IMR-90 (cell line): ENCODE measurements at places on chromosomes 5 and 9. TPM values are rescaled to one million over a fixed set of nuclear protein-coding genes. Genes with fewer than 3 reads are reported as not detected.
A peak's percentile ranks its signal among the peaks of the same experiment; 100 is the strongest.

Gene DHFR
- total RNA-seq: 29.4 and 44.4 TPM in 2 replicates

DNA sequence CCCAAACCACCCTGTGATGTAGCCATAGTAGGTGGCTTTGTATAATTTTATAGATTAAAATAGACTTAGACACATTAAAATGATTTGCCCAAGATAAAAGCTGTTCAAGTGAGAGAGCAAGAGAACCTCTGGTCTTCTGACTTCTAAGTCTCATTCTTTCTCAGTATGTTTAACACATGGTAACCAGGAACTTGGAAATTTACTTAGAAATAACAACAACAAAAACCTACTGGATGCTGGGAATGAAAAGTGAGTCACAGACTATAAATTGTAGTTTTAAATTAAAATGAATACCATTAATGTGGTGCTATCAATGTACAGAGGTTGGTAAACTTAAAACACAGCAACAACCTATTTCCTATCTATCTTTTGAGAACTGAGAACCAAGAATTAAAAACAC, 30.4 kb downstream of the HMGCR start:
- H3K27ac ChIP-seq: no peak overlapping the region
- peak; percentile 67 for DNase-seq
- H3K4me1 ChIP-seq: peaks cover 5% of the 10 kb centered on the region

Gene CD274
- total RNA-seq: 19.4 and 29.4 TPM in 2 replicates

DNA sequence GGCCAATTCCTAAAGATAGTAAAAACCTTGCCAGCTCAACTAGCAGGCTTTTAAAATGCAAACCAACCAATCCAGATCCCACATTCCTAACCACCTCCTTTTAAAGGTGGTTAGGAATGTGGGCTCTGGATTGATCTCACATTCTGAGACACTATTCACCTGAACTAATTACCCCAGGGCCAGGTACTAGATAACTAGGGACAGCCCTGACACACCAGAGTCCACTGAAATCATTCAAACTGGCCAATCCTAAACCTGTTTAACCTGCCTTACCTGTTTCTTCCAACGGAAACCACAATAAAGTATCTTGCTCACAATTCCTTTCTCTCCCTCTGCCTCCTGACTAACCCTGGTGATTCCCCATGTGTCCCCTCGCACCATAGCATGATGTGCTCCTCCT, 168.3 kb upstream of the DMAC1 start:
- no peak overlapping the region for H3K4me3 ChIP-seq
- H3K36me3 ChIP-seq: no peaks in the 10 kb centered on the region

Gene BTNL8
- not detected in 2 replicates for total RNA-seq

DNA sequence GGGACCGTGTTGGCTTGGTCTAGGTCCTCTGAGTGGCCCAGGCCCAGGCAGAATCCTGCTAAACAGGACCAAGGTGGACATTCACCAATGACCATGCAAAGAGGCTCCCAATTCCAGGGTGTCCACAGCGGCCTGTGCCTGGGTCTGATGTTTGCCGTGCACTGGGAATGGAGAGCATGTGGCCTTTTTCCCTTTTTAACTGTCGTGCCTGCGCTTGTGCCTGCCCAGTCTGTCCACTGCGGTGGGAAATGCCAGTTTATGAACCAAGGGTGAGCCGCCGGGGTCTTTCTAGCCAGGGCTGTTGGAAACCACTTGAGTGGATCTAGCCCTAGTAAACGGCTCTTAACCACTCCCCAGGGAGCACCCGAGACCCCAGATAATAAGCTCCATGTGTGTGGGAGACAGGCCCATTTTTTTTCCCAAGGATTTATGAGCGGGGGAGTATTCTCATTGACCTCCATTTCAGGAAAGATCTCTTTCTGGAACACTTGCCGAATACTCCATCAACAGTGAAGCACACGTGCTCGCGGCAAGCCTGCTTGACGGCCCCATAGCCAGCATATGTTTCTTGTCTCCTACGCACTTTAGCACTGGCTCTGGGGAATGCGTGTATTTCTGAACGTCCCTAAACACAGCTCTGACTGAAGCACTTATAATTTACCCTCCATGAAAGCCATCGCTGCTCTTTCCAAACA, 93.2 kb upstream of the PHYKPL start:
- no peak for DNase-seq

- peaks cover 4% of the 10 kb centered on the region for H3K4me1 ChIP-seq
- H3K27ac ChIP-seq: no peak overlapping the region
- H3K36me3 ChIP-seq: no peaks in the 10 kb centered on the region
- H3K4me3 ChIP-seq: no peak overlapping the region
- peaks cover 4% of the 10 kb centered on the region for H3K27me3 ChIP-seq
These were observed 34.9 kb downstream of the SH3GL2 start for GRCh38 chr9:17613758-17614157.

DNA sequence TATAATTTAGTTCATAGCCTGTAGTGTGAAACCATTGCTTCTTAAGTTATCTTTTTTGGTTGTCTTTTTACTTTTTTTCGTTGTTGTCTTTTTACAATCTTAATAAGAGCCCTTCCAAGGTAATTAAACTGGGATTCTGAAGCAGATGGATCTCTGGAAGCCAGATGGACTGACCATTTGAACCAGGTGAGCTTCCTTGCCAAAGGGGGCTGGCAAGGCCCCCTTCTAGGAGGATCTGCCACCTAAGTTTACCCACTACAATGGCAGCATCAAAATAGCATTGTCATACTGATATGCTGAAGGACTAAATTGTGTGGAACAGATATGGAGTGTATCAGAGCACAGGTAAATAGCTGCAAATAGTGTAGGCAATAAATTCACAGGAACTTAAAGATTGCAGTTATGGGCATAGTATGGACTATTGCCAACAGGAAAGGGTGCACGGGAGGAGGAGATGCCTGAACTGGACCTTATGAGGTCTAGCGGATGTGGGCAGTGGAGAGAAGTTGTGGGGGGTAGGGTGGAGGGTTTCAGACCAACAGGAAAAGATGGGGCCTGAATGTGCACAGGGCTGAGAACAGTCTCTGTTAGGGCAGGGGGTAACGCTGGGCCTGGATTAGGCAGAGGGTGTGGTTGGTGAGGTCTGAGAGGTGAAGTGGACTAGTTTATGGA, 61.5 kb upstream of the CTXN3 start:
- H3K4me3 ChIP-seq: no peak overlapping the region
- H3K36me3 ChIP-seq: no peaks in the 10 kb centered on the region
- DNase-seq: no peak
- H3K27me3 ChIP-seq: peaks cover 2% of the 10 kb centered on the region; the same call in 1 of the 2 replicates
- H3K4me1 ChIP-seq: no peaks in the 10 kb centered on the region

DNA sequence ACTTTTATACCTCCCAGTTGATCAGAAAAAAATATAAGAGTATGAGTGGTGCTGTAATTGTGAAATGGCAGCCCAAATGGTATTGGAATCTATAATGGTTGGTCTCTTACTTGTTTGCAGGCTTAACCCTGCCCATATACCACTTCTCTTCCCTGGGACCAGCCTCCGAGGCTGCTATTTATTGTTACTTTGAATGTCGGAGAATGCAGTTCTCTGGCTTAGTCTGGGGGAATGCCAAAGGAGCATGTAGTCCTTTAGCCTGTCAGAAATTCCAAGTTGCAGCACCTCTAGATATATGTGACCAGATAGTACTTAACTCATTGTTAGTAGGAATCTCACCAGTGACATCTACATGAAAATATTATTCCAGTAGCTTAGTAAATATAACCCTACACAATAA, 47.5 kb downstream of the SLC44A1 start:
- H3K27ac ChIP-seq: no peak overlapping the region
- peaks cover 7% of the 10 kb centered on the region for H3K4me1 ChIP-seq
- DNase-seq: no peak
- no peak overlapping the region for H3K4me3 ChIP-seq
- no peaks in the 10 kb centered on the region for H3K27me3 ChIP-seq

DNA sequence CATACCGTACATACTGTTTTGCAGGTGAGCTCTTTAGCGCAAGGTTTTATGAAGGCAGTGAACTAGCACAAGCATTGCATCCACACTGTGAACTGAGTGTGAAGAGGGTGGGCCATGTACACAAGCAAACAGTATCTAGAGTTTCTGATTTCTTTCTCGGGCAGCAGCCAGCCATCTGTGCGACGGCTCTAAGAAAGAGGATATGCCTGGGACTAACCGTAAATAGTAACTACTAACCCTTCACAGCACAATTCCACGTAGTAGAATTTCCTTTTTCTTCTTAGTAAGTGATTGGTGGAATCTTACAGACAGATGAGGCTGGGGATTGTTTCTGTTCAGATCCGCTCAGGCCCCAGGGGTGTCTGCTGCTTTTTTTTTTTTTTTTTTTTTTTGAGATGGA, 89.0 kb downstream of the DRD1 start:
- no peak overlapping the region for H3K4me3 ChIP-seq
- H3K36me3 ChIP-seq: no peaks in the 10 kb centered on the region
- H3K27ac ChIP-seq: no peak overlapping the region
- DNase-seq: no peak

GRCh38 chr9:130340011-130340410, 74.5 kb downstream of the HMCN2 start:
- H3K4me1 ChIP-seq: no peaks in the 10 kb centered on the region
- no peak overlapping the region for H3K27ac ChIP-seq
- H3K4me3 ChIP-seq: no peak overlapping the region
- no peak for DNase-seq

- no peak overlapping the region for H3K4me3 ChIP-seq
- no peaks in the 10 kb centered on the region for H3K27me3 ChIP-seq
- no peak for DNase-seq
- H3K36me3 ChIP-seq: no peaks in the 10 kb centered on the region
- 0 out of 2 replicates have a peak, but pooled peaks cover 2% of the 10 kb centered on the region for H3K4me1 ChIP-seq
These were observed 365.1 kb upstream of the RIOK2 start for GRCh38 chr5:97547999-97548738.

Gene PCDHGA1
- total RNA-seq: 0.83 and 0.90 TPM in 2 replicates

Gene EPB41L4B
- total RNA-seq: 0.54 and 0.56 TPM in 2 replicates

Gene SOWAHA
- total RNA-seq: under 0.01 TPM in 1 of 2 replicates, not detected in the other

Gene FBP2
- not detected in 2 replicates for total RNA-seq

Gene DAPK1
- under 0.01 TPM in 2 replicates for total RNA-seq

Gene BBLN
- 25.1 and 27.5 TPM in 2 replicates for total RNA-seq

- H3K4me1 ChIP-seq: peaks cover 3% of the 10 kb centered on the region; the same call in 1 of the 2 replicates
- H3K36me3 ChIP-seq: no peaks in the 10 kb centered on the region
- DNase-seq: peak; percentile 10
These were observed 96.3 kb upstream of the VCAN start for GRCh38 chr5:83375049-83375745.

Gene LCN6
- total RNA-seq: not detected in 2 replicates

Gene RMRP
- 13,690 and 21,707 TPM in 2 replicates for total RNA-seq
